ENCODE measurements at places on chromosomes 5 and 9.

DNA sequence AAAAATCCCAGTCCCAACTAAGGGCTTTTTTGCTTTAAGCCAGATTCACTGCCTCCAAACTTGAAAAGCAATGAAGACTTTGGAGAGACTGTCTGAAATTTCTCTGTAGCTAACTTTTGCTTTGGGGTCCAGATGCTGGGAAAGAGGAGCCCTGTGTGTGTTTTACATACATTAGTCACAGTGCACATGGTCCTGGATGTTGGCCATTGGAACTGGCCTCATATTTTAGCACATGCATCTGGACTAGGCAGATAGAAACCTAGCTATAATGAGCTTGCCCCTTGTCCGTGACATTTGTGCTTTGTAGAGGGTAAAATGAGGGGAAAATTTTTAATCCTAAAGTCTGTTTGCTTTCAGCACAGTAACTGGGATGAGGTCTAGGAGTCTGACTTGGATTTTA lies 421.7 kb downstream of the CDK5RAP2 start:
- DNase-seq = no peak

DNA sequence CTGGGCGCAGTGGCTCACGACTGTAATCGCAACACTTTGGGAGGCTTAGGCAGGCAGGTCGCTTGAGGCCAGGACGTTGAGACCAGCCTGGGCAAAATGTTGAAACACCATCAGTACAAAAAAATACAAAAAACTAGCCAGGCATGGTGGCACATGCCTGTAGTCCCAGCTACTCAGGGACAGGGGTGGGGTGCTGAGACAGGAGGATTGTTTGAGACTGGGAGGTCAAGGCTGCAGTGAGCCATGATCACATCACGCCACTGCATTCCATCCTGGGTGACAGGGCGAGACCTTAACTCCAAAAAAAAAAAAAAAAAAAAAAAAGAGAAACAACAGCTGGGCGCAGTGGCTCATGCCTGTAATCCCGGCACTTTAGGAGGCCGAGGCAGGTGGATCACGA lies 23.7 kb downstream of the DCAF12 start:
- DNase-seq = no peak

GRCh38 chr9:19022206-19022605 lies 10.8 kb downstream of the SAXO1 start:
- no peak for DNase-seq

DNA sequence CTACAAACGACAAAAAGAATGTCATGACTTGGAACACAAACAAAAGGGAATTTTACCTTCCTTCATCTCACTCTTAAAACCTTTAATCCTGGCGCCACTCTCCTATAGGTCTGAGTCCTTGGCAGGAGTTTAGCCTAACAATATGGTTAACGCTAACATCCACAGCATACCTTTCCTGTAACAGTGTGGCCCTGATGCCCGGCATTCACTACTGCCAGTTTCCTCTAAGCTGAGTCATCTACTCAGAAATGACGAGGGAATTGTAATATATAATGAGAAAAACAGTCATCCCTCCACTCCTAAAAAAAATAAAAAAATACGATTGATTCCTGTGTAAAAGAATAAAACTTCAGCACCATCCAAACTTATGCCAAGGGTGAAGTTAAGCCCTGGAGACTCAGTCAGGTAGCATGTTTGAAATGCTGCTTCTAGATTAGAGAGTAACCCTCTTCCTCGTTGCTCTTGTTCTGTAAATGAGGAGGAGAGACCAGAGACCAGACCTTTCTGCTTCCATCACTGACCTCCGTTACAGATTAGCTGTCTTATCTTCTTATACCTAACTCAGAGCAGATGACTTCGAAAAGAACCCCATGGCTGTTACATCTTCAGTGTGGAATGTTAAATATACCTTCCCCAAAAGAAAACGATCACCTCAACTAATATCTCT lies 37.4 kb downstream of the CCDC125 start:
- DNase-seq = no peak

GRCh38 chr5:116340799-116341198 lies 233.8 kb downstream of the SEMA6A start:
- DNase-seq = no peak

DNA sequence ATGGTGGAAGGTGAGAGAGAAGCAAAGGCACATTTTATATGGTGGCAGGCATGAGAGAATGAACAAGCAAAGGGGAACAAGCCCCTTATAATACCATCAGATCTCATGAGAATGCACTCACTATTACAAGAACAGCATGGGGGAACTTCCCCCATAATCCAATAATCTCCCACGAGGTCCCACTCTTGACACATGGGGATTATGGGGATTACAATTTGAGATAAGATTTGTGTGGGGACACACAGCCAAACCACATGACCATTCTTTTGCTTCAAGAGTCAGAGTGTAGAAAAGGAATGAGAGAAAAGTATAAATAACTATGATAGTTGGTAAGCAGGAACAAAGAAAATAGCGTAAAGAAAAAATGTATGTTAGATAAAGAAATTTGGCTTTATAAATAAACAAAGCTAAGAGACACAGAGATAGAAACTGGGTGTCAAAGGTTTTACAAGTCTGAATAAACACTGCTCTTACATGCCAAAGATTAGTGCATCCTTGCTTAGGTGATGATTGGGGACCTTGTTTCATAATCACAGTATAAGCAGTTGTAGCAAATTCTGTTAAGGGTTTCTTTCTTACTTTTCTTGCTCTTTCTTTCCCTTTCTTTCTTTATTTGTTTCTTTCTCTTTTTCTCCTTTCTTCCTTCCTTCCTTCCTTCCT lies 91.9 kb upstream of the PAPPA start:
- no peak for DNase-seq

GRCh38 chr9:136994180-136994887 lies 2.0 kb downstream of the CLIC3 start:
- DNase-seq = no peak

GRCh38 chr5:41109186-41109585 lies 38.0 kb upstream of the MROH2B start:
- DNase-seq = no peak

GRCh38 chr9:109624896-109625295 lies 126.8 kb upstream of the PTPN3 start:
- no peak for DNase-seq

- DNase-seq = no peak
These were observed 48.5 kb downstream of the SIL1 start for GRCh38 chr5:139149477-139150199.

DNA sequence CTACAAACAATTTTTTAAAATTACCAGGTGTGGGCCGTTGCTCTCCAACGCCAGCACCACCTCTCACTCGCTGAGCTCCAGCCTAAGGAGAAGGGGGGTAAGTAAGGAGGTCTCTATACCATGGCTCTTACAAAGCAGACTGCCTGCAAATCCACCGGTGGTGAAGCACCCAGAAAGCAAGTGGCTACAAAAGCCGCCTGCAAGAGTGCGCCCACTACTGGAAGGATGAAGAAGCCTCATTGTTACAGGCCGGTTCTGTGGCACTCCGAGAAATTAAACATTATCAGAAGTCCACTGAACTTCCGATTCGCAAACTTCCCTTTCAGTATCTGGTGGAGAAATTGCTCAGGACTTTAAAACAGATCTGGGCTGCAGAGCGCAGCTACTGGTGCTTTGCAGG lies 46.0 kb downstream of the CDO1 start:
- DNase-seq = no peak

DNA sequence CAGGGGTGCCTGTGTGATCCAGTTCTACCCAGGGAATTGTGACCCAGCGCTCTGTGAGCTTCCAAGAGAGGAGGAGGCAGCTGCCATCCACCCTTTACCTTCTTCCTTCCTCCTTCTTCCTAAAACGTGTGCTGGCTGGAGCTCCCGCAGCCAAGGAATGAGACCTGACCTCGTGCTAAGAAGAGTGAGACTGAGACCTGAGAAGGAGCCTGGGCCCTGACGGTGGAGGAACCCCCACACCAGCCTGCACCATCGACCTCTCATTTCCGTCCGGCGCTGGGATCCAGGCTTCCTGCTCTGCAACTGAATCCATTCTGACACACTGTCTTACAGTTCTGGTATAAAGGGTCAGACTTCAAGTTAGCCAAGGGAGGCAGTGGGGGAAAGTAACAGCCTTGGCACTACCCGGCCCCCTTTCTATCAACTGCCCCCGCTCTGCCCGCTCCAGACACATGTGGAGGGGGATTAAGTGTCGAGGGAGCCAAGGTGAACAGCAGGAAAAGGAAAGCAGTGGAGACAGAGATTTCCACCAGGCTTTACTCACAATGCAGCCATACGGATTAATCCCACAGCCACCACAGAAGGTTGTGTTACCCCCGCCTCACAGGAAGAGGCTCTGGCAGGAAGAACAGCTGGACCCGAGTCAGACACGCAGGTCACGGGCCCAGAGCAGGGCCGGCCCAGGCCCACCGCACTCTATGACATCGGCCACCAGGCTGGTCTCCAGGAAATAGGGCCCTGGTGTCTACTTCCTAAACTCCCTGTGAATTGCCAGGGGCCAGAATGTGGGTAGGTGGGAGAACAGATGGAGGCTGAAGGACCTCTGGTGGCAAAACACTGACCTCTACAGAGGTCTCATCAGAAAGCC lies 15.8 kb downstream of the MGAT1 start:
- DNase-seq = no peak

GRCh38 chr5:106757672-106758071 lies 913.1 kb downstream of the EFNA5 start:
- DNase-seq = no peak

GRCh38 chr5:56638768-56639238 lies 176.5 kb upstream of the MAP3K1 start:
- no peak for DNase-seq

GRCh38 chr9:111572950-111573604 lies 26.4 kb downstream of the PTGR1 start:
- no peak for DNase-seq

- DNase-seq = no peak
These were observed 558 bp downstream of the GRPEL2 start for GRCh38 chr5:149345892-149346222.

GRCh38 chr5:14816374-14816998 lies 55.1 kb downstream of the ANKH start:
- DNase-seq = no peak

All from stimulated activated CD4-positive, alpha-beta T cell treated with anti-CD3 and anti-CD28 coated beads, Interleukin-4, amount 100 ng/mL, for 4 hours (primary cell).